ENCODE measurements at places on chromosomes 16 and 17.
A peak's percentile ranks its signal among the peaks of the same experiment; 100 is the strongest.

GRCh38 chr17:18246880-18247612 lies 11.5 kb downstream of the FLII start:
- peak; percentile 72 for DNase-seq

GRCh38 chr17:15470536-15470935 lies 3.1 kb upstream of the CDRT4 start:
- DNase-seq = no peak

DNA sequence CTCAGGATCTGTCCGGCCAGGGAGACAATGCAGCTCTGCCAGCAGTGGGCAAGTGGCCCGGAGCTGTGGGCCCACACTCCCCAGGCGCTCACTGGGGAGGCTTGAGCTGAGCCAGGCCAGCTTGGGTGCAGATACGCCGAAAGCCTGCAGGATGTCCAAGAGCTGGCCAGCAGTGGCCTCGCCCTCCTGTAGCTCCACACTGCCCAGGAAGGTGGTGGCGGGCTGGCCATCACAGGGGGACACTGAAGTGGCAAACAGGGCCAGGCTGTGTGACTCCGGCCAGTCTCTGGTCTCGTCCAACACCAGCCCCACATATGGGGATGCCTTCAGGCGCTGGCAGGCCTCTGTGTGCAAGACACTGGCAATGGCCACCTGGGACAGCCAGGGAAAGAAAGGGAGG lies 9.6 kb downstream of the C17orf113 start:
- DNase-seq = no peak

DNA sequence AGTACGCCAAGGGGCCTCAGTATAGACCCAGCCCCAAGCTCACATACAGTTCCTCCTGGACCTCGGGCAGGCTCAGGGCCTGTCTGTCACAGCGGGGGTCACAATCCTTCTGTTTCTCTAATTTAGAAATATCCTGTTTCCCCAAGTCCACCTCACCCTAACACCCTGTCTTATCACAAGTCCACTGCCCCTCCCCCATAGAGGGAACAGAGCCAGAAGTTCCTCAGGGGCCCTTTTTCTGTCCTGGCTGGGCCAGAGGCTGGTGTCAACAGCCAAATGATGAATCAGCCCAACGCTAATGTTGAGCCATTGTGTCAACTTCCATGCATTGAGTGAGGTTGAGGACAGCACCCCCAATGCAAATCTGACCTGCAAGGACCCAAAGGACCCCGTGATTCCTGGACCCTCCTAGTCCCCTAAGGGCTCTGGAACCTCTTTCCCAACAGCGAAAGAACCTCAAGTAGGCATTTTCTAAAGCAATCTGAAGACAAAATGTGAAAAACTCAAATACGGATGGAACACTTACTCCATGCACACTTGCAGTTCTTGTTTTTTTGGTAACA lies 58.6 kb downstream of the PECAM1 start:
- no peak for DNase-seq

DNA sequence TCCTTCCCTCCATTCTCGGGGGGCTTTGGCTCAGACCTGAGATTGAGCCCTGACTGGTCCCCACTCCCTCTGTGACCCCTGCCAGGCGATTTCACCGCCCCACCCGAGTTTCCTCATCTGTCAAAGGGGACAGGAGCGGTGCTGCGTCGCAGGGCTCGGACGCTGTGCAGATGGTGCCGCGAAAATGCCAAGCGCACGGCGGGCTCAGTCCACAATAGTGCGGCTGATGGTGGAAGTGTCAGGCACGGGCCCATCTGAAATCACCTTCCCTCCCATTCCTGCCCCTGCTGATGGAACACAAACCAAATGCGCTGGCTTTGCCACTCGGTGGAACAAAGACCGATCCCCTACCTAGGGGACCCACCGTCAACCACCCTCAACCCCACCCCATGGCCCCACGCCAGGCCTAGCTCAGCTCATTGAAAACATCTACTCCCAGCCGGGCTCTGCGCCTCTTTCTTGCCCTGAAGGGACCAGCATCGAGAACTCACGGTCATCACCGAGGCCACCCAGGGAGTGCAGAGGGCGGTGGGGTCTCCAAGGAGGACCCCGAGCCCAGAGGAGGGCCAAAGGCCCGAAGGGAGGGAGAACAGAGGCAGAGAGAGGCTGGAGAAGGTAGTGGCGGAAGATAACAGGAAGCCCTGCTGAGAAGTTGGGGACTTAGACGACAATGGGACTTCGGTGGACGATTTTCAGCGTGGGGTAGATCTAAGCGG lies 1.4 kb downstream of the CARHSP1 start:
- peak; percentile 57 for DNase-seq

- DNase-seq = no peak
These were observed 97.4 kb upstream of the ZFHX3 start for GRCh38 chr16:73145166-73145880.

DNA sequence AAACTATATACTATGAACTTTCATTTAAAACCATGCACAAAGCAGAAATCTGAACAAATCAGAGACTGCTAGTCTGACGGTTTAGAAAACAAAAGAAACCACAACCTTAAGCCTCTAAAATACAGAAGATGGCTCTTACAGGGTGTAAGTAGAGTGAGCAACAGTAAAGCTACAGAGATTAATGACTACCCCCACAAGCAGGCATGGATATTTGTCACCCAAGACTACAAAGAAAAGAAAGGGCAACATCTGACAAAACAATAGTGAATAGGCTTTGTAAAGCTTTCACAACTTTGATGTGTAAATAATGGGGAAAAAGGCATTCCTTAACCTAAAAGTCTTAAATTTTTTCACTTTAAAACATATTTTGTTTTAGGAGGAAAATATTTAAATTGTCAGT lies 75.0 kb downstream of the SPAG9 start:
- DNase-seq = no peak

DNA sequence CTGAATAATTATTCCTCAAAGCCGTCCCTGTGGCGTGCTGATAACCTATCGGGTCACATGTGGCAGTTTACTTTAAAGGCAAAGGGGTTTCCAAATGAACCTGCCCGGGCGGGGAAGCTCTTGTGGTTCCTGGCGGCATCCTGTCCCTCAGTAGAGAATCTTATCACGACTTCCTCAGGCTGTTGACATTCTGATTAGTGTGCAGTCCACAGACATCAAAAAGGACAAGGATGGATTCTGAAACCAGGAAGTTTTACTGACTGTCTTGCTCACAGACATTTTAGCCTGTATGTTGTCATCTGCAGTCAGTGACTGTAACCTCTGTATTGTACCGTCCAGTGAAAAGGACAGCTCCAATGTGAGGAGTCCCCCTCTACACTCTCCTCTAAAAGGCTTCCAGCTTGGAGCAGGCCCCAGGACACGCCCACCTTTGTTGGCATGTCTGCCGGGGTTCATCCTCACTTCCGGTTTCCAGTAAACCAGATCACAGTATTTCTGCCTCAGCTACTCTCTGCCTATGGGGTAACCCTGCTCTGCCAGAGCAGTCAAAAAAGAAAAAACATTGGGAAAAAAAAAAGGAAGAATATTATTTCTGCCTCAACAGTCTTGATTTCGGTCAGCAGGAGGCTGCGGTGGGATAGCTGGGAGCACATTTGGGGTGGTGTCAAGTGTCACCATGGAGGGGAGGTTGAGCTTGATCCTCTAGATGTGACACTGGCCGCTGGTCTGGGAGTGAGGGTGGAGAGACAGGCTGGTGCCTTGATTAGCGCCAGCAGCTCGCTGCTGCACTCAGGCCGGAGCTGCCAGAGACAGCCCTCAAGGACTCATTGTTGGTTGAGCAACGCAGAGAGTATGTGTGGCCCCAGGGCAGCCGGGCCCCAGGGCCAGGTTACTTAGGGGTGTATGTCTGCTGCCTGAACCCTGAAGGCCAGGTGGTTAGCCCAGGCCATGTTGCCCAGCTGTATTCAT lies 89.0 kb upstream of the DNAH17 start:
- DNase-seq = peak; percentile 63

GRCh38 chr17:77328823-77329740 lies 188.3 kb downstream of the SEC14L1 start:
- DNase-seq = no peak

- DNase-seq = no peak
These were observed 118.4 kb downstream of the VPS53 start for GRCh38 chr17:596287-596686.

DNA sequence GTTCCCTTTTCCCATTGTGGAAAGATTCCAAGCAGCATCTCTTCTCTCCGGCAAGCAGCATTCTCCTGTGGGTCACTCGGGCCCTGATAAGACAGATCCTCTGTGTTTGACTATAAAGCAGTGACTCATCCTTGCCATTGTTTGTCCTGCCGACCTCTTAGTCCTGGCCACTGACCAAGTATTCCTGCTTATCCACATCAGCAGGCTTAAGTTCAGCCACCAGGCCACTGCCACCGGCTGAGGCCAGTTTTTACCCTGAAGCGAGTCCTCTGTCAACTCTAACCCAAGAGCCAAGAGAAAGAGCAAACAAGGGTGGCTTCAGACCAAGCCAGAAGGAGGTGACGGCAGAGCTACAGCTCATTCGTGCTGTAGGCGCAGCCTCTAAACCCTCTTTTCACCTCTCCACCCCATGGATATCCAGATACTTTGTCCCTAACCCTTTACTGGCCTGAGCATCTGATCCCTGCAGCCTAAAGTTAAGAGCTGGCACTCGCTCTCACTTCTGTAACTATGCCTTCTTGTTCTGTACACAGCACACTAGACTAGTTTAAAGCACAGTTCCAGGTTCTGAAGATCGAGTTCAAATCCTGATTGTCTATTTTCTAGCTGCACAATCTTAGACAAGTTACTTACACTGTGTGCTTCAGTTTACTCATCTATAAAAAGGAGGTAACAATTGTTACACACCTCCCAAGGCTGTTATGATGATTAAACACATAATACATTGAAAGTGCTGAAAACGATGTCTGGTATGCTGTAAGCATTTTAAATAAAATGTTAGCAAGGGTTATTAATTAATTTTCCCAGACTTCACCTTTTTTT lies 31.0 kb downstream of the SOX9 start:
- no peak for DNase-seq

- DNase-seq = no peak
These were observed 92.3 kb downstream of the VPS53 start for GRCh38 chr17:622356-622755.

- DNase-seq = no peak
These were observed 32.8 kb upstream of the HAS3 start for GRCh38 chr16:69072640-69072974.

DNA sequence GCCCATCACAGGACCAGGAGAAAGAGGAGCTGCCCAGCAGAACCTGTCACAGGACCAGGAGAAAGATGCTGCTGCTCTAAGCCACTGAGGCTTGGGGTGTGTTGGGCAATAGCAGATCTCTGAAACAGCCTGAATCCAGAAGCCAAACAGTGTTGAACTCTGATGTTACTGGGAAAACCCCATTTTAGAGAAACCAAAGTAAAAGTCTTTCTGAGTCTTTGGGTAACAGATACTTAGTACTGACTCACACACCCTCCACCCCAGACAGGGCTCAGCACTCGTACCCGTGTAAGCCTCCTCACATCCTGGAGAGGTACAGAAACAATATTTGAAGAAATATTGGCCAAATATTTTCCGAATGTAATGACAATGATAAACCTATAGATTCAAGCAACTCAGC lies 82.8 kb upstream of the GNG13 start:
- DNase-seq = no peak

- peak; percentile 73 for DNase-seq
These were observed 186.7 kb downstream of the MSI2 start for GRCh38 chr17:57442914-57443571.

DNA sequence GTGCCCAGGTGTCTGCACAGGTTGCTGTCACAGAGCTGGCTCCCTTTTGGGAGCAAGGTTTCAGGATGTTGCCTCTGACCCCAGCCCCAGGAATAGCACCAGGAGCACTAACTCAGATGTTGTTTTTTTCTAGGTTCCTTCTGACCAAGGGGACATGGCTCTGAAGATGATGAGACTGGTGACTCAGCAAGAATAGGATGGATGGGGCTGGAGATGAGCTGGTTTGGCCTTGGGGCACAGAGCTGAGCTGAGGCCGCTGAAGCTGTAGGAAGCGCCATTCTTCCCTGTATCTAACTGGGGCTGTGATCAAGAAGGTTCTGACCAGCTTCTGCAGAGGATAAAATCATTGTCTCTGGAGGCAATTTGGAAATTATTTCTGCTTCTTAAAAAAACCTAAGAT lies 28.1 kb downstream of the SCPEP1 start:
- DNase-seq = no peak

DNA sequence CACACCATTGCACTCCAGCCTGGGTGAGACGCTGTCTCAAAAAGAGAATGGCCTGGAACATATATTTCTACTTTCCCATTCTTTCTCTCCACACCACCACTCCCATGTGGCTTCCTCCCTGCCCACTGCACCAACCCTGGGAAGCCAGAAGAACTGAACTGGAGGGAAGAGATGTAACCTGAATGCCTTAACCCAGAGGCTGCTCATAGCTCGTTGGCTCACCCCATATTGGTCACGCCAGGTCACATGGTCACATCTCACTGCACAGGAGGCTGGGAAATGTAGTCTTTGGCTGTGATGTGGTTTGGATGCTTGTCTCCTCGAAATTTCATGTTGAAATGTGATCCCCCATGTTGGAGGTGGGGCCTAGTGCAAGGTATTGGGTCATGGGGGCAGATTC lies 5.9 kb upstream of the DNAH17 start:
- peak; percentile 29 for DNase-seq

DNA sequence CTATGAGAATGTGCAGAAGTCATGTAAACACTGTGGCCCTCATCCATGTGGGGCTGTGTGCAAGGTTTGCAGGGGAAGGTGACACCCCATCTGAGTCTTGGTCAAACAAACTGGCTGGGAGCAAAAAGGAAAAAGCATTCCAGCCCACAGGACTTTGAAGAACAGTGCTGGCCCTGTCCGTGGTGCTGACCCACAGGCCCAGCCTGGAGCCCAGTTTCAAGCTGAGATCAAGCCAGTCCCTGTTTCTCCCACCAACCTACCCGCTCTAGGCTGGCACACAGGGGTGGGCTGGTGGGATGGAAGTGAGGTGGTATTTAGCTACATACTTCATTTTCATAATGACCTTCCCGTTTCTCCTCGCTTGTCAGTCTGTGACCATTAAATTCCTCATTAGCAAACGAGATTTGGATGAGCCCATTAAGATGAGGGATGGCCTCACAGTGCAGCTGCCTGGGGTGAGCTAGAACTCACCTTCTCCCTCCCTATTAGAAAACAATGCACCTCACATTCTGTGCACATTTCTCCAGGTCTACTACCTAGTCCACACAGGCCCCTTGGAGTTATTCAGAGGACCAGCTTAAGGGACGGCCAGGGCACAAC lies 12.6 kb upstream of the RPL38 start:
- no peak for DNase-seq

DNA sequence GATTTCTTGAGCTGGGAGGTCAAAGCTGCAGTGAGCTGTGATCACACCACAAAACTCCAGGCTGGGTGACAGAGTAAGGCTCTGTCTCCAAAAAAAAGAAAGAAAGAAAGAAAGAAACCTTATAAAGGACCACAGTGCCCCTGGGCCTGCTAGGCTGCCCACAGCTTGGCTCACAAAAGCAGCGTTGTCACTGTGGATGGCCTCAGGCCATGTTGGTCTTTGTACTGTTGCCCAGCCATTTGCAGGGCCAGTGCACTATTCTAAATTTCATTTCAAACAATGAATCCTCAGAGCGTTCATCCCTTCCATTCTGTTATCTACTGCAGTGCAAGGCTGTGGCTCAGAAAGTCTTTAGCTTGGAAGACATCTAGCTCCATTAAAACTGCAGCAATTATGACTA lies 208.4 kb downstream of the SLC39A11 start:
- no peak for DNase-seq

Data from activated T-cell treated with anti-CD3 and anti-CD28 coated beads, Interleukin-2, amount 50 U/mL, for 48 hours (primary cell).